Skin of body (tissue), 3 donors: ENCODE measurements at places on chromosomes 3 and 15. TPM values are rescaled to one million over a fixed set of nuclear protein-coding genes. Genes with fewer than 3 reads are reported as not detected.

PPP2R3A gene
- total RNA-seq = 24.8 TPM

BUB1B gene
- total RNA-seq = 17.6 TPM

C2CD4A gene
- total RNA-seq = not detected

MLF1 gene
- 12.5 TPM for total RNA-seq

FAM131A gene
- 18.6 TPM for total RNA-seq

TF gene
- total RNA-seq = 43.0 TPM

FANCD2 gene
- total RNA-seq = 15.0 TPM

CLRN1 gene
- total RNA-seq = not detected

HIGD2B gene
- not detected for total RNA-seq

ALDH1A2 gene
- 3.9 TPM for total RNA-seq

BSN gene
- 0.39 TPM for total RNA-seq

GCSAM gene
- total RNA-seq = 1.2 TPM

ABHD17C gene
- total RNA-seq = 6.8 TPM

TRIM59 gene
- 17.1 TPM for total RNA-seq

UROC1 gene
- not detected for total RNA-seq

FGF12 gene
- total RNA-seq = 1.4 TPM

MKRN2OS gene
- total RNA-seq = not detected

THSD4 gene
- total RNA-seq = 24.3 TPM

PTPN9 gene
- total RNA-seq = 19.8 TPM

IQCF6 gene
- not detected for total RNA-seq

TLE3 gene
- total RNA-seq = 62.5 TPM

THRB gene
- total RNA-seq = 18.1 TPM

SLC22A13 gene
- 0.30 TPM for total RNA-seq

ACAN gene
- total RNA-seq = 8.3 TPM

GPR15 gene
- total RNA-seq = not detected

CLDN16 gene
- 0.69 TPM for total RNA-seq

ZIC1 gene
- 5.9 TPM for total RNA-seq

GOLGA8J gene
- total RNA-seq = 0.30 TPM

PLSCR4 gene
- 54.4 TPM for total RNA-seq

TBC1D23 gene
- 59.4 TPM for total RNA-seq

SERPINI2 gene
- total RNA-seq = not detected

CA12 gene
- total RNA-seq = 4.3 TPM

TMCC1 gene
- total RNA-seq = 21.5 TPM

SLC24A5 gene
- total RNA-seq = 3.6 TPM

MAP6D1 gene
- 1.2 TPM for total RNA-seq

UBA7 gene
- 16.3 TPM for total RNA-seq
